ENCODE measurements at places on chromosomes 16 and 17.

- DNase-seq, result peak; percentile 56
Observed at GRCh38 chr17:60036796-60037677, 41.7 kb downstream of the HEATR6 start.

- DNase-seq, result no peak
Observed at GRCh38 chr17:68468334-68468733, 11.0 kb upstream of the WIPI1 start.

- no peak for DNase-seq
Observed at GRCh38 chr16:78163772-78164670, 64.6 kb downstream of the WWOX start.

DNA sequence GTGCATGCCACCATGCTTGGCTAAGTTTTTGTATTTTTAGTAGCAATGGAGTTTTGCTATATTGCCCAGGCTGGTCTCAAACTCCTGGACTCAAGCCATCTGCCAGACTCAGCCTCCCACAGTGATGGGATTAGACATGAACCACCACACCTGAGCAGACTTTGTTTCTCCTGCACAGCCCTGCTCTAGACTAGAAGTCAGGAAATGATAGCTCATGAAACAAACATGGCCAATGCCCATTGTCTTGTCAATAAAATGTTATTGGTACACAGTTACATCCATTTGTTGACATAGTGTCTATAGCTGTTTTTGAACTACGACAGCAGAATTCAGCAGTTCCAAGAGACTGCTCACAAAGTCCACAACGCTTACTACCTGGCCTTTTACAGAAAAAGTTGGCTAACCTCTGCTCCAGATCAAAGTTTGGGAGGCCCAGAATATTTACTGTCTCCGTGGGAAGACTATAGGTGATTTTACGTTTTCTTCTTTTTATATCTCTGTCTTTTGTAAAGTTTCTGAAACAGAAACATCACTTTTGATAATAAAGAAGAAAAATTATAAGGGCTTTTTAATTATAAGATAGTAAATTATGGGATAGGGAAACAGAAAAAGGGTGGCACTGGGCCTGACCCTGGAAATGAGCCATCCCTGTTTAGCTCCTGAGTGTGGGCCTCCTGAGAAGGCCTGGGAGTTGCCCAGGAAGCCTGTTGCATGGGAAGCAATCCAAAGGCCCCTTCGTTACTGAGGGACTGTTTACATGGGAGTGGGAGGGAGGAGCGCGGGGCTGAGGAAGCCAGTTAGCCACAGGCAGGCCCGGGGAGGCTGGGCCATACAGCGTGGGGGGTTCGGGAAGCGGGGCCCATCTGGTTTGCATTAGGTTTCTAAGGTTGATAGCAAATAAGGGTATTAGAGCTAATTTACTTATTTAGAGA is 201.5 kb downstream of the IRF8 start:
- no peak for DNase-seq

- DNase-seq, result no peak
Observed at GRCh38 chr16:73230651-73231050, 182.7 kb upstream of the ZFHX3 start.

DNA sequence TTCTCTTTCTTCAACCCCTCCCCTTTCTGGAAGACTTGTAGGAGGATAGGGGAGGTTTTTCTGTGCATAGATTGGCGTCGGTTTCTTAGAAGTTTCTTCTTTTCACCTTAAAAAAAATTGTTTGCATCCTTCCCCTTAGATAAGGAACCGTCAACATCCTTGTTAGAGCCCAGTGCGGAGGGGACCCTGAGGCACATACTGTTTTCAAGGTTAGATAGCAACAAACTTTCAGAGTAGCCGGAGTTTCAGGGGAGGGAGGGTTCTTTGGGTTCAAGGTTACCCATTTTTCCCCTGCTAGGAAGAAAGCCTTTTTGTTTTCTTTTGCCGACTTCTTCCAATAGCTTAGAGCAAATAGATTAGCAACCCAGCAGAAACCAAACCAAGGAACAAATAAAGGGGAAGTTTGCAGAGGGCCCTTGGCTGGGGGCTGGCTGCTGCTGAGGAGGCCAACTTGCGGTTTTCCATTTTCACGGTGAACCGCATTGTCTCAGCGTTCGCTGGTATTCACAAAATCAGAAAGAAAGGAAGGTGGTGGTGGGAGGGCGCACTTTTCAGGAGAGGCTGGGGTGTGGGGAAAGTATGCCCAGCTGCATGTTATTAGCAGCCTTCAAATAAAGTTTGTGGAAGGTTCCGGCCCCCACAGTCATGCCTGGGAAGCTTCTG is 28.8 kb downstream of the MSI2 start:
- peak; percentile 13 for DNase-seq

DNA sequence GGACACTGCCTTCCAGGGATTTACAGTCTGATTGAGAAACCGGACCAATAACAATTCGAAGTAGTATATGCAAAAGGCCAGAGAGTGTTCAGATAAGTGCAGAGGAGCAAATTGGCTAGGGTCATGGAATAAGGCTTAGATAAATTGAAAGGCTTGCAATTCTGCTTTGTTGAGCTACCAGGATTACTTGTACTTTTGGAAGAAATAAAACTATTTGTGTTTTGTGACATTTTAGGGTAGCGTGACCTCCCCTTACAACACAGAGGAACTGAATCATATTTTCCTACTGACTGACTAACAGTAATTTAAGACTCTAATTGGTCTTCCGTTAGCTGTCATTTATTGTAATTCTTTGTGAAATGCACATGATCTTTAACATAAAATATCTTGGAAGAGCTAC is 104.7 kb downstream of the PITPNC1 start:
- DNase-seq, result no peak

GRCh38 chr17:65998675-65999074 is 193.3 kb downstream of the CEP112 start:
- no peak for DNase-seq

DNA sequence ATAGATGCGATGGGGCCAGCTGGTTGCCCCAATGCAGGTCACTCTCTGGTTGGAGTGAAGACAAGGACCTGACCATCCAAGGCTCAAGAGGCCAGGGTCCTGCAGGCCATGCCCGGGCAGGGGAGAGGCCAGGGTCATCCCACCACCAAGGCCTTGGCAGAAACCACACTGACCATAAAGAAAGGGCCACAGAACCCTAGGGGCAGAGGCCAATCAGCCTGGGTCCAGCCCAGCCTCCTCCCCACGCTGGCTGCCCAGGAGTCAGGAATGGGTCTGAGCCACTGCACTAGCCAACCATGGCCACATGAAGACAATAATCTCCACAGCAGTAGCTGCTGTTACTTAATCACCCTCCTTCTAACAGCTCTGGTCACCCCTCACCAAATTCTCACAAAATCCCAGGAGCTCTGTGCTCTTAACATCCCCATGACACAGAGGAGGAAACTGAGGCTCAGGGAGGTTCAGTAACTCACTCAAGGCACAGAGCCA is 10.2 kb upstream of the BCAR1 start:
- no peak for DNase-seq

DNA sequence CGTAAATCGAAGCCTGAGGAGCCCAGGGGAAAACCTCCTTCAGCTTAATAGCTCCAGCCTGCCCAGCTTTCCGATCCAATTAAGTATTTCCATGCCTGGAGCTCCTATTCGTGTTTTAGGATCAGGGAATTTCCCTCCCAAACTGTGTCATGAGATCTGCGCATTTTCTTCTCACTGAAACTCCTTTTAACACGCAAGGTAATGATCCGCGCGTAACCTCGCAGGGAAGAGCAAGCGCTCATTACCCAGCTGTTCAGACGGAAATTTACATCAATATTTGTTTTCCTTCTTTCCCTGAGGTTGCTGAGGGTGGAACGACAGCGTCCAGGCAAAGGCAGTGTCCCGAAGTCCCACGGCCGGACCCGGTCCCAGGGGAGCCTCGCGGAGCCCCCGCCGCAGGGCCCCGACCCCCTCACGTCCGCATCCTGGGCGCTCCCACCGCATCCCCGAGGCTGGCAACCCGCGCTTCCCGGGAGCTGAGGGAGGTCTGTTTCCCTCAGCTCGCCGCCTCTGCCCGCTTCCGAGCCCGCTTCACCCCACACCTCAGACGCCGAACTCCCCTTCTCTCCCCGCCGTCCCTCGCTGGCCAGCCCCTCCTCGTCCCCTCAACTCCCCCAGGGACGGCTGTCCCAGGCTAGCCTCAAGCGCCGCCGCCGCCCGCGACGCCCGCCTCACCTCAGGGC is 415 bp downstream of the ABCA5 start:
- DNase-seq, result no peak

DNA sequence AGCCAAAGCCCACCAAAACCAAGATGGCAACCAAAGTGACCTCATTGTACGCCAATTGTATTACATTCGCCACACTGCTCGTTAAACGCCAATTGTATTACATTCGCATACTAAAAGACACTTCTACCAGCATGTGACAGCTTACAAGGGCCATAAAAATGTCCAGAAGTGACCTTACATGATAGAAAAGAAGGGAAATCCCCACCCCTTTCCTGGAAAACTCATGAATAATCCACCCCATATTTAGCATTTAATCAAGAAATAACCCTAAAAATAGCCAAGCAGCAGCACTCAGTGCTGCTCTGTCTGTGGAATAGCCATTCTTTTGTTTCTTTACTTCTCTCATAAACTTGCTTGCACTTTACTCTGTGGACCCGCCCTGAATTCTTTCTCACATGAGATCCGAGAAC is 25.7 kb downstream of the PSMD7 start:
- no peak for DNase-seq

GRCh38 chr17:67080804-67081203 is 36.5 kb downstream of the CACNG1 start:
- DNase-seq, result no peak

DNA sequence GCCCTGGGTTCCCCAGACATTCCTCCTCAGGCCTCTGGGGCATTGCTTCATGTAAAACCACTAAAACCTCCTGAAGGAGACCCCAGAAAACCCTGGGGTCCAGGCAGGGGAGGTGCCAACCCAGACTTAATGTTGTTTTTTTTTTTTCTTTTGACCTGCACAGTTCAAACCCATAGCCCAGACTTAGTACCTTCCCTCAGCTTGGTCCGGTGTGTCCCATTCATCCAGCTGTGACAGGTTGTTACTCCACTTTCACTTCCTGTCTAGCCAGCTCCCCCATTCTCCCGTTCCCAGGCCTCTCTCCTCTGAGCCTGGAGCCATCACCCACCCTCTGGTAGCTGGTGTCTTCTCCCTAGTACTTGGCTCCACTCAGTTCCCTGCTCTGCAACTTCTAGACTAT is 4.8 kb downstream of the CDR2L start:
- DNase-seq, result no peak

- no peak for DNase-seq
Observed at GRCh38 chr17:56930739-56931337, 17.0 kb upstream of the TRIM25 start.

GRCh38 chr16:75929046-75929445 is 202.8 kb upstream of the CPHXL start:
- DNase-seq, result no peak
